ENCODE measurements at places on chromosomes 12 and 14. TPM values are rescaled to one million over a fixed set of nuclear protein-coding genes. Genes with fewer than 3 reads are reported as not detected.

GRCh38 chr12:44626883-44627282 is 249.2 kb downstream of the NELL2 start:
- no peak for DNase-seq

DNA sequence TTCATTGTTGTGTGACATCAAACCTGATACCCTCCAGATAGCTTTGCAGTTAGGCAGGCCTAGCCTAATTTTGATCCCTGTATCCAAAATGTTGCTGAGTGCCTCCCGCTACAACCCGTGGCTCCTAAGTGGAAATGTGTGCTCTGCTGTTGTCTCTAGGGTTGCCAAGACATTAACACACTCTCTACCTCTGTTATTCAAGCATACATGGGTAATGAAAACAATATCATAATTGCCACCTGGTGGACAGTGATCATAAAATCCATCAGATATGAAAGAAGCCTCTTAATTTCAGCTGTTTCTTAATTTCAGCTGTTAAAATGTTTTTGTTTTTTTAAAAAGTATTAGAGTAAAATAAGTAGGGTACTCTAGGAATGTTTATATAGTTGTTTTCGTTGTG is 93.5 kb downstream of the PLEKHA5 start:
- DNase-seq = no peak

DNA sequence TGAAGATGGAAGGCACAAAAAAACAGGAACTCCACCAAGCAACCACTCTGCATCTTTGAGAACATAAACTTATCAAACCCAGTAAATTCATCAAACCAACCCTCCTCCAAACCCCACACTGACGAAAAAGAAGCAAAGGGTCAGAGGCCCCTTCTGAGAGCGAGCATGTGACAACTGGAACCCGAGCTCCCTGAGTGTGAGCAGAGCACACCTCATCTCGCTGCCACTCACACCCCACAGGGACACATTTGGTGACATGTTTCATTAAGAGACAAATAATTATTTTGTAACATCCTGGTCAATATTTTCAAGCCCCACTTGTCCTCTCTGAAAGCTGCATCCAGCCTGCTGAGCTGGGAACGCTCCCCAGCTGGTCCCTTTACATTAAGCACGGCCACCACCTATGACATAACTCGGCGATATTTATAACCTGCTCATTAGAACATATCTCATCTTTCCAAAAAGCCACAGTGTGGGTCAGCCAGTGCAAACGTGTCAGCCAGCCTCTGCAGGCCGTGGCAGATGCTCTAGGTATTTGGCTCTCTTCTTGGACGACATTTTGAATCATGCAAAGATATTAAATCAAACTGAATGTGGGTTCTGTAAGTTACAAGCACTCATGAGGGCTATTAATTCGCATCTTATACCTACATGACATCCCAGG is 120.1 kb downstream of the TTC7B start:
- no peak for DNase-seq

The RNASE2 gene
- total RNA-seq = 8.7 TPM
